ENCODE measurements at places on chromosomes 16 and 17.

DNA sequence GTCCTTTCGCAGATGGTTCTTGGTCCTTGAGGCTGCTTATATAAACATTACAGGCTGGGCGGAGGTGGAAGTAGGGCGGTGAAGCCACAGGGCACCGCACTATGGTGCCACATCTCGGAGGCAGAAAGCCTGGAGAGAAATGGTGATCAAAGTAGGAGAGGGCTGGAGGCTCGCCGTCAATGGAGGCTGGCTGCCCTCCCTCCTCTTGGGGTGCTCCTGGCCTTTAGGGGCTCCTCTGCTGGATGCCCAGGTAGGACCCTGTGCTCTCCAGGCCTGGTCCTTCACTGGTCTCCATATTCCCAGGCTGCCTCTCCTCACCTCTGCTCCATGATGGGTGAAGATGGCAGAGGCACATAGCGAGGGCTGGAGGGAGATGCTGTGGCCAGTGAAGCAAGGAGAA is 2.1 kb upstream of the TLCD2 start:
- DNase-seq = no peak

- DNase-seq = no peak
These were observed 2.9 kb downstream of the CTRL start for GRCh38 chr16:67928561-67929364.

GRCh38 chr17:31318298-31318801 is 3.1 kb downstream of the EVI2A start:
- DNase-seq = peak; percentile 35

DNA sequence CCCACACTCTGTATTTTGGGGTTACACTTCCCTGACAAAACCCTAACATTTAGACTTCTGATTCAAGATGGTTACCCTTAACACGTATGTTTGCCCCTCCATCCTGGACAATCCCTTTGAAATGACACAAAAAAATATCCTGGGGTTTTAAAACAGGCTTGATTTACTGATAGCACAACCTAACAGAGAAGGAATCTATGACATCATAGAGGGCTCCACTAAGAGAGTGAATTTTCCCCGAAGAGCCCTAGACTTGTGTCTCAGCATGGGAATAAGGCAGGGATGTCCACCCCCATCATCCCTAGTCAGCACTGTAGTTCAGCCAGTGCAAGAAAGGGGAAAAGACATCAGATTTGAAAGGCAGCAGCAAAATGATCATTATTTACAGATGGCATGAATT is 15.8 kb upstream of the SRCIN1 start:
- DNase-seq = no peak

DNA sequence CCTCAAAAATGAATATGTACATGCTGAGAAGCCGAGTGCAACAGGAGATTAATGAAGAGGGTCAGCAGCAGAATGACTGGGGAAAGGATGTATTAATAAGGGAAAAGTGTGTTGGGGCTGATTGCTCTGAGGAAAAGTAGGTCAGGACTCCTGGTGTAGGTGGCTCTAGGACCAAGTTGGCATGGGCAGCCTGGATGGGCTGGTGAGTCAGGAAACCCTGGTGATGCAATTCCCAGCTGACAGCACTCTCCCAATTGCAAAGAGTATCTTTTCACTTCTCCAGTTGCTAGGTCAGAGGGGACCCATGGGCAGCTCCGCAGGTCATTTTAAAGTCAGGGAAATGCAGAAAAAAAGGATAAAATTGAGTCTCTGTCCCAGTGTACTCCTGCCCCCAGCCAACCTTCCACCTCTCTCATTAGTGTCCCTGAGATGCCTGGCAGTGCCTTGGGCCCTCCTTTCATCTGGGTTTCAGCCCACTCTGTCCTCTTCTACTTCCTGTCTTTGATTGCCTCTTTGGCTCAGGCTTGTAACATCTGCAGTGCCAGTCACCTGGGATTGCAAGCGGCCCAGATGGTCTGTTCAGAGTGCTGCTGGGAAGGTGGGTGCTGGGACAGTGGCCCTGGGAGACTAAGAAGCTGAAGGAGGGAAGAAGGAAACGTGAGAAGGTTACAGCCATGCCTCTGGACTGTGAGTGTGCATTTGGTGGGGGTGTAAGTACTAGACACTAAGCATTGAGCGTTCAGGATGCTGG is 2177.2 kb downstream of the TP53TG3F start:
- no peak for DNase-seq

DNA sequence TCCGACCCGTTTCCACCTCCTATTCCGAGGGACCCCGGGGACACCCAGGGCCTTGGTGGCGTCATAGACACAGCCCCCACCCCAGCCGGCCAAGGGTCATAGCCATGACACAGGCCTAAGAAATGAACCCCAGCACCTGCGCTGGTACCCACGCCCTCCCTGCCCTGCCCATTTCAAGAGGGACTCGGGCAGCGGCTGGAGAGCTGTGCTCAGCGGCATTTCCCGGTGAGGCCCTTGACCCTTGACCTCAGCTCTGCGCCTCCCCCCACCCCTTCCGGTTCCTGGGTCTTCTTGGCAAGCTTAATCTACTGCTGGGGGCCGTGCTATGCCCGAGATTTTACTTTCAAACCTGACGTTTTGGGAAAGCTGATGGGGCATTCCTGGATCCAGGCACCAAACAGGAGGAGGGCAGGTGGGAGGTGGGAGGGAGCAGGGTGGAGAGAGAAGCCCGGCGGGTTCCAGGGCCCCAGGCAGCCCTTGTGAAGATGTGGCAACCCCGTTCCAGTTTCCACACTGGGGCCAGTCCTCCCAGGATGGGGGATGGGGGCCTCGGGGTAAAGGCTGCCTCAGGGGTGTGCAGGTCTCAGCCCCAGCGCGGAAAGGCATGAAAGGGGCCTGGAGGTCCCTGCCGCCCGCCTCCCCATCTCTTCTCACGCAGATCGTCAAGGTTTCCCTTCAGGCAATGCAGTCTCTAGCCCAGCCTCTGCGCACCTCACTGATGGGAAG is at the start of gene SLC22A31:
Gene SLC22A31 (minus strand): TSS at position 414 of the 726 bp plus-strand sequence. CDS start 36 bp downstream, at position 378.
- DNase-seq = no peak

- DNase-seq = no peak
These were observed 48.9 kb downstream of the UBE2G1 start for GRCh38 chr17:4317610-4318009.

GRCh38 chr16:12992066-12992465 is 90.7 kb downstream of the SHISA9 start:
- no peak for DNase-seq

DNA sequence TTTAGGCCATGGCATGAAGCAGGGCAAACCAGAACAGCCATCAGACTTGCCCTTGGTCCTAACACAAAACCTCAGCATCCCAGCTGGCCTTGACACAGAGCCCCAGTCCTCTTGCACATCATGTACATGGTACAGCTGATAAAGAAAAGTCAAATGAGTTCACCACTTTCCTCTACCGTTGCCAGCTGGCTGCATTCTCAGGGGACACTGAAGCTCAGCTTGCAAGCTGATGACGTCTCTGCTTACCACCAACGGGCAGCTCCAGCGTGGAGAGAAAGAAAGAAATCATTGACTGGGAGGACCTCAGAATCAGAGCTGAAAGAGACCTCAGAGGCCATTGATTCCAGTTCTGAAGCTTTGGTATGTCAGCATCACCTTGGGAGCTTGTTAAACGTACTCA is 80.7 kb upstream of the CES5A start:
- no peak for DNase-seq

DNA sequence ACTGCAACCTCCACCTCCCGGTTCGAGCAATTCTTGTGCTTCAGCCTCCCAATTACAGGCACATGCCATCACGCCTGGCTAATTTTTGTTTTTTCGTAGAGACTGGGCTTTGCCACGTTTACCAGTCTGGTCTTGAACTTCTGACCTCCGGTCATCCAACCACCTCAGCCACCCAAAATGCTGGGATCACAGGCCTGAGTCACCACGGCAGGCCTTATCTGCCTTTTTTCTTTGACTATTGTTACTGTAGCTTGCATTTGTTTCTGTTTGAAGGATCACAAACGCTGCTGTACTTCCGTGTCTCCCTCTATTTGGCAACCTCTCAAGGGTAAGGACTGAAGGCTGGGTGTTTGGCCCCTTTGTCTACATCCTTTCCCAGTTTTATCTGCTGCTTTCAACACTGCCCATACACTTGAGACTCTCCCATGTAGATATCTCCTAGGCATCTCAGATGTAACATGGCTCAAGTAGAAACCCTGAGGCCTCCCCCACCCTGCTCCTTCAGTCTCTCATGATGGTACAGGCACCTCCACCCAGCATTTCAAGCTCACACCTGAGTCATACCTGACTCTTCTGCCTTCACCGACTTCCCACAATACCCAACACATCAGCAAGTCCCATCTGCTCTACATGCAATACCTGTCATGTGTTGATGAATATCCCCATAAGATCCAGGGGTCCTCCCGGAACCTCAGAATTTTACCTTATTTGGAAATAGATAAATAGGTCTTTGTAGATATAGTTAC is 219.0 kb downstream of the CPPED1 start:
- no peak for DNase-seq

GRCh38 chr16:89365044-89365467 is 125.3 kb downstream of the ANKRD11 start:
- DNase-seq = no peak

All from KG1 (cell line).